Activated T-helper 1 cell treated with anti-CD3 and anti-CD28 coated beads, Interleukin-12 subunit alpha, Interleukin-12 subunit beta, Interleukin-2, Interleukin-4 antibody, amounts not matched to agents 30 ng/mL and 10 ng/mL and 1 ng/mL, durations not matched to agents 14 hours and 24 hours and 36 hours (primary cell): ENCODE measurements at places on chromosomes 5 and 9. TPM values are rescaled to one million over a fixed set of nuclear protein-coding genes. Genes with fewer than 3 reads are reported as not detected.

DNA sequence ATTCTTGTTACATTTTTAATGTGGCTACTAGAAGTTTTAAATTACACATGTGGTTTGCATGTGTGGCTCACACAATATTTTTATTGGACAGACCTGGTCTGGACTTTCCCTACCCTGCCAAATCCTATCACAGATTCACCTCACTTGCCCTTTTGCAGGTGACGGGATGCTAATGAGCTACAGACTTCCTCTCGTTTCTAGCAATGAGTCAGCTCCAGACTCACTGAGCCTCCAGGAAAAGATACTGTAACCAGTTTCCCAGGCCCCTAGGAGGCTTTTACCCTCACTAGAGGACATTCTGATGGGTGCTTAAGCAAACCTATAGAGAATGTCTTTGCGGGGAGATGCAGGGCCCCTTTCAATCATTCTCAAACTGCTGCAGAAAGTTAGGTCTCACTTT, 135.4 kb downstream of the WDR41 start:
- peak; percentile 26 for DNase-seq

- no peak for DNase-seq
These were observed 455 bp upstream of the SMIM3 start for GRCh38 chr5:150778088-150778516.

DNA sequence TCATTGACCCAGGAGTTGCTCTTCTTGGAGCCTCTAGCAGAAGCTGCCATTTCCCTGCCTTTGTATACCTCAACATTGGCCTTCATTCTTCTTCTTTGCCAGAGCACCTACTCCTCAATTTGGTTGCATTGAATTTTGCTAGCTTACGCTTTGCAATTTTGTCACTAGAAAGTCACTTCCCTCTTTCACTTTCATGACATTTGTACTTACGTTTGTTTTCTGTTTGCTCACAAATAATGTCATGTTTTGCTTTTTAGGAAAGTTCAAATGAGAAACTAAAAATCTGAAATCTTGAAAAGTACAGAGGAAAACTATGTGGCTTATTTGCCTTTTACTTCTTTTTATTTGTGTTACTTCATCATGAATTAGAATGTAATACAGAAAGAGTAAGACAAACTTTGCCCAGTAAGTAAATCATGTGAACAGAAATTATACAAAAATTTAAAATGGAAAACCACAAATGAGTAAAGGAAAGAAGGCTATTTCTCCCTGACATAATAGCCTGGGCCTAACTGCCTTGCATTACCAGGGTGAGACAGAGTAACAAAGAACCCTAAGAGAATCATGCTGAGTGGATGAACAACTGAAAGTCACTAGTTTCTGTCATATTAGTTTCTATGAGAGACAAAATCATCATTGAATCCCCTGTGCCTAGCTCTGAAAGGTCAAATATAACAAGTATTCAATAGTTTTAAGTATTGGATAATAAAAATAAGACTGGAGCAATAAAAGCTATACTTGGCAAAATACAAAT, 7.4 kb upstream of the IFNA1 start:
- DNase-seq: no peak

- DNase-seq: no peak
These were observed 1.7 kb upstream of the SYNPO start for GRCh38 chr5:150638488-150639376.

DNA sequence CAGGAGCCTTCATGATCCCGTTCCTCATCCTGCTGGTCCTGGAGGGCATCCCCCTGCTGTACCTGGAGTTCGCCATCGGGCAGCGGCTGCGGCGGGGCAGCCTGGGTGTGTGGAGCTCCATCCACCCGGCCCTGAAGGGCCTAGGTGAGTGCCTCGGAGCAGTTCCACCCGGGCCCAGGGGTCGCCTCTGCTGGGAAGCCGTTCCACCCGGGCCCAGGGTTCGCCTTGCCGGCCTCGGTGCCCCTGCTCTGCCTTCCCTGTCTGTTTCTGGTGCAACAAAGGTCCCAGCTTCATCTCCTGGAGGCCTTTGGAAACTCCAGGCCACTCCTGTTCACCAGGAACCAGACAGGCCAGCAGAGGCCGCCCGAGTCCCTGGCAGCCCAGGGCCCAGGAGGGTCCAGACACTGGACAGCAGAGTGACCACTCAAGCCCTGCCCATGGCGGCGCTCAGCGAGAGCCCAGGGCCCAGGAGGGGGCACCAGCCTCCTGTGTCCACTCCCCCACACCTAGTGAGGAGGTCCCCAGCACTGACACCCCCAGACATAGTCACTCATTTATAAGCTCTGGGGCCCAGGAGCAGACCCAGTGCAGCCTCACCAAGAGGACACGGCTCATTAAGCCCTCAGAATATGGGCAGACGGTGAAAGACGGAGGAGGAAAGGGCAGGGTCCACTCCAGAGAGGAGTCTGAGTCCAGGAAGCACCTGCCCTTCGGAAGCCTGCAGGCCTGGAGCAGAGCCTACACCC, 7.5 kb downstream of the SLC6A19 start:
- DNase-seq: no peak

- no peak for DNase-seq
These were observed 158.4 kb downstream of the CARTPT start for GRCh38 chr5:71877511-71877910.

DNA sequence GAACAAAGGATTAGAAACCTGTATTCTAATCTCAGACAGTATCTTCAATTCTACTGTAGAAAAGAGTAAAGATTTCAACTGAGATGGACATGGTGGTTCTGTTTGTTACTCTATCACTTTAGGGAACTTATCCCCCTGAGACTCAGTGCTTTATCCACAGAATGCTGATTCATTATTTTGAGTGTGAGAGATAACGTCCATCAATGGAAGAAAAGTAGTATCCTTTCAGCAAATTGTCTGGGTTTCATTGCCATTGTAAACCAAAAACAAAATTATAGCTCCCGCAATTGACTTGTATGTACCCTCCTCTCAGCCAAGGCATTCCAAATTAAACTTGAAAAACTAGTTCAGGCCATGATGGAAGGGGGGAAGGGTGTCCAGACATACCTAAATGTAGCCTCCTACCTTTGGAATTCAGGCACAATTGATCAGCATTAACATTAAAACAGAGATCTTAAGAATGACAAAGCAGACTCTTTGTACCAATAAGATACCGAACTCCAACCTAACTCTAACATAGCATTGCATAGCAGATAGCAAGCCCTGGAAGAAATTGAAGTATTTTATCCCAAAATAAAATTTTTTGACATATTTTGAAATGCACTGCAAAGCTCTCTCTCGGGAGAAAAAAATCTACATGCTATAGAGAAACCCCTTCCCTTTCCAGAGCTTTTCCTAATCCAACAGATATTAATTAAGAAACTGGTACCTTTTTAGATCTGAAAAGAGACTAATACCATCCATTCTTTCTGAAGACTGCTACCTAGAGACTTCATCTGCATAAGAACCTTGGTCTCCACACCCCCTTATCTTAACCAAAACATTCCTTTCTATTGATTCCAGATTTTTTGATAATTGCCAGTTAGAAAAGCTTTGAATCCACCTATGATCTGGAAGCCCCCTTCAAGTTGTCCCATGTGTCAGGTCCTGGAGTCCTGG, 1055.7 kb downstream of the PTPRD start:
- DNase-seq: no peak

DNA sequence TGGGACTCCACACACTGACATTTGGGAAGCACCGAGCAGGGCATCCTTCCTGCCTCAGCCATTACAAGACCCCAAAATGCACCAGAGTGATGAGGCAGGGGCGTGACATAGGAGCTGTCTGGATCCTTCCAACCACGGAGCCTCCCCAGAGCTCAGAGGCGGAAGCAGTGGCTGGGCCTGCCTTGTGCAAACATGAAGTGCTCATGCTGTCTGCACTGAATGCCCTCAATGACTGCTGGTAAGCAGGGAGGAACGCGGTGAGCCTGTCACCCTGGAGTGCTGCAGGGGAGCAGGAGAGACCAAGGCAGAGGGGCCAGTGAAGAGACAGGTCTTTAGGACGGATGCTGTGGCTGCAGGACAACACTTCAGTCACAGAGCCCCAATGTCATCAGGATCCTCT, 60.2 kb upstream of the HRH2 start:
- no peak for DNase-seq

DNA sequence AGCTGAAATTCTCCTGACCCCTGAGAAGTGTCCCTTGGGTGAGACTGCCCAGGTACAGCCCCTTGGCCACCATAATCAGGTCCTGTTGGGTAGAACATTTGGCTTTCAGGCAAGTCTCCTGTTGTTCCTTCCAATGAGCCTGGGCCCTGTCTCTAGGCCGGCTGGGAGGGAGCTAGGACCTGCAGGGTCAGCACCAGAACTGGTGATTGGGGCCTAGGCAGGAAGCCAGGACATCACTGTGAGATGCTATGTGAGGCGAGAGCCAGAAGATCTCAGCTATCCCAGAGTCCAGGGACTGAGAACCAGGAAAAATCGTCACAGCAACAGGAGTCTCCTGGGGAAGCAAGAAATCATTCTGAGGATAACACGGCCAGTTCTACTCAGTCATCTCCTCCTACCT, 51.5 kb downstream of the PCDH1 start:
- DNase-seq: no peak

GRCh38 chr9:4662108-4662988, at the start of gene PLPP6:
PLPP6 (plus strand) TSS chr9:4662294; CDS start chr9:4662376, 82 bp downstream.
- peak; percentile 73 for DNase-seq

DNA sequence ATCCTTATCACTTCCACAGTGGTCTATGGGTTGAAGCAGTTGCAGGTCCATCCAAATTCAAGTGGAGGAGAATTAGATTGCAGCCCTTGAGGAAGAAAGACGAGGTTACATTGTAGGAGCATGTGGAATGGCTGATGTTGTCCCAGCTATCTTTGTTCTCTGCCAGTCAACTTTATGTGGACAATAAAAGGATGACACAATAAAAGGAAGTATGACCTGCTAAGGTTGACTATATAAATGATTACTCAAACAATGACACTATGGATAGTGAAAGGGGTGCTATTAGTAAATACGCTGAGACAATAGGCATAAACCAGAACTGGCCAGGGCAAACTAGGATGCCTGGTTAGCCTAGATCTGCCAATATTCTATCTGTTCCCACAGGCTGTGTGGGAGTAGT, 12.8 kb upstream of the ZNF618 start:
- DNase-seq: no peak

DNA sequence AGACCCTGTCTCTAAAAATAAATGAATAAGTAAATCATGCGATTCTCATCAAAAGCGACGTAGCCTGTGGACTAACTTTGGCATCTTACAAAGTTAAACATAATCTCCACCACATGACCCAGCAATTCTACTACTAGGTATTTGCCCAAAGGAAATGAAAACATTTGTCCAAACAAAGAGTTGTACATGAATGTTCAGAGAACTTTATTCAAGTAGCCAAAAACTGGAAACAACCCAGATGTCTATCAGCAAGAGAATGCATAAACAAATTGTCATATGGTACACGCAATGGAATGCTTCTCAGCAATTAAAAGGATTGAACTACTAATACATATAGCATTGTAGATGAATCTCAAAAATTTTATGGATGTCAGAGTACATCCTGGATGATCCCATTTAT, 82.6 kb downstream of the ADRB2 start:
- no peak for DNase-seq

DNA sequence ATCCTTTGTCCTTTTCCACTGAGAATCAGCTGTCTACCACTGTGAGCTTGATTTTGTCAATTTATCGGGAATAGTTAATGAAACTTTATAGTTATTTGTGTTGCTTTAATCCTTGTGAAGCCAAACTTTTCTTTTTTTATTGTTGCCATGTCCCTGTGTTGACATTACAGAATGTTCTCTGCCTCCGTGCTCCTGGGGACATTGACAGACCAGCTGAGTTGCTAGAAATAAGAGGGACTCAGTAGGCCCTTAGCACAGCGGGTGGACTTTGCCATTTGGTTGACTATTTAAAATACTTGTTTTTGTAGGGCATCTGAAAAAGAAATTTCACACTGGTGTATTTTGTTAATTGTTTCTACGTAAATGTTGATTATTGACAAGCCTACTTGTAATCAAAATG, 70.5 kb downstream of the IL31RA start:
- DNase-seq: no peak

GRCh38 chr5:143755966-143756365, 56.0 kb upstream of the HMHB1 start:
- DNase-seq: no peak

GRCh38 chr5:170444181-170444580, 55.0 kb upstream of the KCNMB1 start:
- DNase-seq: no peak

GRCh38 chr9:128259156-128259555, 16.7 kb downstream of the GOLGA2 start:
- no peak for DNase-seq

DNA sequence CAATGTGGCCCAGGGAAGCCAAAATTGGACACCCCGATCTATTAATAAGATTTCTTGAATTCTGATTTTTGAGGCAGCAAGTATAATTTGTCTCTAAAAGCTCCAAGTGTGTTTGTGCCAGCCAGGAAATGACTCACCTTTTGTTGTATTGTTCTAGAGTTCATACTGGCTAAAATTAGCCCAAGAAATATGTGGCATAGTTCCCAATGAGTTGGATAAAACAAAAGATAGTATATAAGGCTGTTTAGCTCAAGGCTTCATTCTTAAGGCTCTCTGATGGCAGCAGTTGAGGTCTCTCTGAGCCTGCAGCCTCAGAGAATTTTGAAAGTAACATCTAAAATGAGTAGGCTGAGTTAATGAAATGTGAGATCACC, 21.6 kb downstream of the HMGXB3 start:
- no peak for DNase-seq

- no peak for DNase-seq
These were observed 7.7 kb downstream of the FGFR4 start for GRCh38 chr5:177094224-177095087.

GRCh38 chr5:32961059-32961415, 249.9 kb downstream of the NPR3 start:
- DNase-seq: no peak

DNA sequence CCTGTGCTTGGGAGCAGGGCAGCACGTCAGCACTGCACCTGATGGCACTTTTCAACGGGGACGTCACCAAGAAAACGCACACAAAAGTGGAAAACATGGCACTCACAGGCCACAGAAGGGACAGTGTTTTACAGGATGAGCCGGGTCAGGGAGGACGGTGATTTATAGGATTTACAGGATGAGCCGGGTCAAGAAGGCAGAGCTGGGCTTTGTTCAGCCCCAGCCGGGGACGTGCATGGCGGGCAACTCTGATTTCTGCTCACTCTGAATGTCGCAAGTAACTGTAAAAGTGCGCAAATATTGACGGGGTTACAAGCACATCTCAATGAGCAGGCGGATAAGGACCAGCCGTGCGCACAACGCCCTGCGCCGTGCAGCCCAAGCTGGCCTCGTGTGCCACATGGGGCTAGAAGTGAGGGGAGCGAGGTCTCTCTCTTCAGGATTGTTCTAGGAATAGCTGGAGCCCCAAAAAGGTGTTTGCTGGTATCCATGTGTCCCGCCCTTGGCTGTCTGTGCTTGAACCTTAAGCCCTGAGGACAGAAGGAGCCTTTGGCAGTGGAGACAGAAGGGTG, 16.4 kb downstream of the SLC6A18 start:
- no peak for DNase-seq

- no peak for DNase-seq
These were observed 192.9 kb downstream of the CRB2 start for GRCh38 chr9:123548741-123549545.

Gene IFNA13
- not detected in 2 replicates for total RNA-seq

Gene KIF4B
- 0.05 TPM in 2 replicates for total RNA-seq

Gene BAG1
- total RNA-seq: 75.0 and 78.2 TPM in 2 replicates

Gene MEGF10
- total RNA-seq: not detected in 2 replicates

Gene COL23A1
- not detected in 2 replicates for total RNA-seq

Gene MTREX
- 110 and 122 TPM in 2 replicates for total RNA-seq

Gene FOXI1
- not detected in 2 replicates for total RNA-seq

Gene CAPSL
- total RNA-seq: not detected in 2 replicates

Gene CCDC171
- 1.4 and 2.0 TPM in 2 replicates for total RNA-seq

Gene ZNF366
- not detected in 2 replicates for total RNA-seq

Gene PRDM9
- total RNA-seq: not detected in 2 replicates

Gene SLC1A1
- total RNA-seq: 0.05 TPM in 1 of 2 replicates, not detected in the other

Gene HARS2
- total RNA-seq: 31.2 and 32.7 TPM in 2 replicates

Gene PAEP
- not detected in 2 replicates for total RNA-seq

Gene TEK
- not detected in 2 replicates for total RNA-seq
